CMK (cell line): ENCODE measurements at places on chromosomes 12 and 14.

DNA sequence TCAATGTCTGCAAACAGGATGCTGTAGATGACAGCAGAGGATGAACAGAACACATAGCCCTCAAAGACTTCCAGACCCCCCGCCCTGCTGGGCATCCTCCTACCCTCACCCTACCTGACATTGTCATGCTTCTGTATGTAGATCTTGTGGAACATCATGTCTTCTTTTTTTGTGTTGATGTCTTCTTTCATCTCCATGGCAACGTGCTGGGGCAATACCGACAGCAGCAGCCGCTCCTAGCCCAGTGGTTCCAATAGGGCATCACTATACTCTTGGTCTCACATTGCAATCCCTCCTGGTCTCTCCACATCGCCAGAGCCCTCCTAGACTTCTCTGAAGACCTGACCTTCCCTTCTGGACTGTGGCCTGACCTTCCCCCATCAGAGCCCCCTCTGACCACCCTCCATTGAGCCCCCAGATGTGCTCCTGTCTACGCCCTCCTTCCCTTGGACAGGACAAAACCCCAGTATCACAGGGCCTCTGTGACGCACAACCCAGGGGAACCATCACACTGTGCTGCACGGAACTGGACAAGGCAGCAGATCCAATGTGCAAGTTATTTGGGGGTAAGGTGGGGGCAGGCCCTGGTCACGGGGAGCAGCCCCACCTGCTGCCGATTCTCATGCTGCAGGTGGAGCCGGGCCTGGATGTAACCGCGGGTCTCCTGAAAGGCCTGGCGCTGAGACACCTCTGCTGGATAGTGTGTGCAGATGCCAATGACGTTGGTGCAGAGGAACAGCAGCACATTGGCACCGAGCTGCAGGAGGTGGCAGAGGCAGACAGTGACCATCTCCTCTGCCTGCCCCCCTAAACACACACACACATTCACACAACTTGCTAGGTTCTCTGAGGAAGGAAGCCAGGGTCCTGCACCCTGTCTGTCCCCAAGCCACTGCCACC is 11.1 kb downstream of the ADCY6 start:
- no peak for DNase-seq

GRCh38 chr14:93348292-93348691 is 1.3 kb downstream of the COX8C start:
- no peak for DNase-seq

DNA sequence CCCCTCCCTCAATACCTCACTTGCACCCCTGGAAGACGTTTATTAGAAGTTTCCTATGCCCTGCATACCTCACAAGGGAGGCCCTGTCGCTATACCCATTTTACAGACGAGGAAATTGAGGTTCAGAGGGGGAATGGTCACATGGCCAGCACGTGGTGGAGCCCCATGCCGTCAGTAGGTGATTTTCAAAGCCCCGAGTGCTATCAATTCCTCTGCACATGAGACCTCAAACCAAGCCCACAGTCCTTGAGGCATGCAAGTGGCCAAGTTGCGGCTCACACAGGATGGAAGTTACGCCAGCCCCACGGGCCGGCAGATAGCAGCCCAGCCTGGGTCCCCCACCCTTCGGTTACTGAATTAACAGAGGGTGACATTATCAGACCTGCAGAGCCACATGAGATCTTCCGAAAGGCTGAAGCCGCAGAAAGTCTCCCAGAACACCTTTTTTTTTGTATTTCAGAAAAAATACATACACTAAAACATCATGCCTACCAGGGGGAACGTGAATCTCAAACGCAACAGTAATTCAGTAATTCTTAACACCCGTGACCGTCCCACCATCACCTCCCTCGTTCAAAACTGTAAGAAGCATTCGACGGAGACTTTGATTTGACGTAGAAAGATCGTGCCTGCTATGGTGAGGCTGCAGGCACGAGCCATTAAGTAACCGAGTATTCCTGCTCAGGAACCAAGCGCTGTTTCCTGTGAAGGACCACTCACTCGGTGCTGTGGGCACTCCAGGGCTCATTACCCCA is 129.0 kb downstream of the RFLNA start:
- no peak for DNase-seq

GRCh38 chr12:121452340-121452984 is 52.5 kb downstream of the RNF34 start:
- no peak for DNase-seq

- DNase-seq, result no peak
These were observed 23.9 kb downstream of the NCKAP1L start for GRCh38 chr12:54521293-54522060.

- DNase-seq, result no peak
These were observed 38.3 kb downstream of the PTHLH start for GRCh38 chr12:27934276-27934675.

GRCh38 chr14:104554608-104555429 is 24.7 kb upstream of the C14orf180 start:
- no peak for DNase-seq

DNA sequence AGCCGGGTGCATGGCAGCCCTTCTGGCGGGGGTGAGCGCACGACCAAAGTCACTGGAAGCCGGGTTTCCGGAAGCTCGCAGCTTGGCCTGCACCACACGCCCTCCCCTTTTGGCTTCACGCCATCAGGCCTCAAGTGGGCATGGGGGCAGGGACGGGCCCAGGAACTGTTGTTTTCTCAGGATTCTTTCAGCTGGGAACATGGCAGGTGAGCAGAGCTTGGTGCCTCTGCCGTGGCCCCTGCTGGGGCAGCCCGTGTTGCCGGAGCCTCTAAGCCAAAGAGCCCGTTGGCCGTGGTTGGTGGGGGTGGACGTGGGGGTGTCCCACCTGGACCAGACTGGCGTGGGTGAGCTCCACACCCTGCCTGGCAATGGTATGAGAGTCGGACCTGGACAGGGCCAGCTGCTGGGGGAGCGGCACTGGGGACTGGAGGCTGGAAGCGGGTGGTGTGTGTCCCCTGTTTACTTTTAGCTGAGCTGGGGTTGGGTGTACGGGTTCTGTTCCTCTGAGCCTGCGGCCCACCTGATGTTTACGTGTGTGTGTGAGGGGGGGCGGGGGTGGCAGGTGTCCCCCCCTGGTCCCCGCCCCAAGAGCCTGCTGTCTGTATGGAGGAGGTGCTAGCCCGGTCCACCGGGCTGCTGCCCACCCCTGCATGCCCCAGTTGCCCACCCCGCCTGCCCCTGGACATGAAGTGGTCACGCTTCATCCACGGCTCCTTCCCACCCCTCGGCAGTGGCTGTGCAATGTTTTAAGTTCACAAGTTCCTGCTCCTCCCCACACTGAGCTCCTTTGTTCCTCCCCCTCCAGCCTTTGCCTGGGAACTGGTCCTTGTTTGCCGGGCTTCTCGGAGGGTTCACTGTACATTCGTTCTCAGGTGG is 28.7 kb upstream of the PLD4 start:
- no peak for DNase-seq

DNA sequence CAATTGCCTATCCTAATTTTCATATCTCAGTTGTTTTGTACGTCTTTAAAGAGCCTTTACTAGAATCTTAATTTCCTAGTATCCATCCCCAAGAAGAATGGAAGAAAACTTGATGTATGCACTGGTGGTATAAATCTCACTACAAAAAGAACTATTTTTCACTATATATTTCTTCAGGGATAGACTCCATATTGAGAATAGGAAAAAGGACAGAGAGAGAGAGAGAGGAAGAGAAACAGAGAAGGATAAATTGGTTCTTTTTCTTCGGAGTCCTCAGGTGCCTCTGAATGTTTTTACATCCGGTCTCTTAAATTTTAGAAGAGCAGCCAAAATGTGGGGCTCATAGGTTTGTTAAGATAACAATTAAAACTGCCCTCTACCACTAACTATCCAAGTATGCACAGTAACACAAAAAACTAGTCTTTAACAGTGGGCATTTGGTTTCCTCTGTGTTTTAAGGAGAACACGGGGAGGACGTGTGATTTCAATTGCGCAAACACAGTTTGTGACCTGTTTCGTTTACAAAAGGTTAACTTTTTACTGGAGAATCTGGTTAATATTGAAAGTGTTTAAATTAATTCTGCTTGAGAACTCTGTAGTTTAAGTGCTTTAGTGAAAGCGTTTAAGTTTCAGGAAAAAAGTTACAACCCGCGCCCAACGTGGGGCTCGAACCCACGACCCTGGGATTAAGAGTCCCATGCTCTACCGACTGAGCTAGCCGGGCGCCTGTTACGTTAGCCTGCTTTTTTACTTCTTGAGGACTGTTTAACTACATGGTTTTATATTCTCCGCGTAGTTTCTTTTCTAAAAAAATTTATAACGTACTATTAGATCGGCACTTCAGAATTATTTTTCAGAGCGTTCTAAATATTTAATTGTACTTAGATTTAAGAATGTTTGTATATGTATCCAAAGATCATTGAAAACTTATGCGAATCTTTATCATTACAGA is 5.1 kb upstream of the PSMA3 start:
- peak; percentile 37 for DNase-seq

DNA sequence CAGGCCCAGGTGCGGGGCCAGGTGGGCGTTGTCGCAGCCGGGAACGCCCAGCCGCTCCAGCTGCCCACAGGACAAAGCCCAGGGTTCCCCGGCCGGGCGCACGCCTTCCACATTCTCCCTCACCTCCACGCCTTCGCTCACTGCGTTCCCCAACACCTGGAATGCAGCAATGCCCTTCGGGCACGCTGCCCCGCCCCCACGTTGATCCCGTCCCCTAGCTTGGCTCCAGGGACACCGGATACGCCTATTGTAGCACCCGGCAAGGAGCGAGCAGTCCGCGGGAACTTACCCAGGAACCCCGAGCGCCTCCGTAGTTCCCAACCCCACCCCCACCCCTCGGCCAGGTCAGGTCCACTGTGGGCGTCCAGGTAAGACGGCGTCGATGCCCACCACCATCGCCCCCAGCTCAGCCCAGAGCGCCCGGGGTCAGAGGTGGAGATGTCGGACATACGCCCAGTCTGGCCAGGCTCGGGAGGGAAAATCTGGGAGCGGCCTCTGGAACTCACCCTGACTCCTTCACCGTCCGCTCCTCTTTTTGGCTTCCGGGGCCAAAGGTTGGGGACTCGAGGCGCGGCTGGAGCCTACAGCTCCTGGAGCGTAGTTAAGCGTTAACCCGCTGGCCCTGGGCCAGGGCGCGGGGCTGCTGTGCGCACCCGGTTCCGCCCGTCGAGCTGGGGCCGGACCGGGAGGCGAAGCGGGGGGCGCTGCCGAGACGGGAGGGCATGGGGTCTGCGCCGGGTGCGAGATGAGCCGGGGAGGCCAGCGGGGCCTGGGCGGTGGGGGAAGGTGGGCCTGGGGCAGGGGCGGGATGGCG is 594 bp upstream of the CEP170B start:
- DNase-seq, result no peak

DNA sequence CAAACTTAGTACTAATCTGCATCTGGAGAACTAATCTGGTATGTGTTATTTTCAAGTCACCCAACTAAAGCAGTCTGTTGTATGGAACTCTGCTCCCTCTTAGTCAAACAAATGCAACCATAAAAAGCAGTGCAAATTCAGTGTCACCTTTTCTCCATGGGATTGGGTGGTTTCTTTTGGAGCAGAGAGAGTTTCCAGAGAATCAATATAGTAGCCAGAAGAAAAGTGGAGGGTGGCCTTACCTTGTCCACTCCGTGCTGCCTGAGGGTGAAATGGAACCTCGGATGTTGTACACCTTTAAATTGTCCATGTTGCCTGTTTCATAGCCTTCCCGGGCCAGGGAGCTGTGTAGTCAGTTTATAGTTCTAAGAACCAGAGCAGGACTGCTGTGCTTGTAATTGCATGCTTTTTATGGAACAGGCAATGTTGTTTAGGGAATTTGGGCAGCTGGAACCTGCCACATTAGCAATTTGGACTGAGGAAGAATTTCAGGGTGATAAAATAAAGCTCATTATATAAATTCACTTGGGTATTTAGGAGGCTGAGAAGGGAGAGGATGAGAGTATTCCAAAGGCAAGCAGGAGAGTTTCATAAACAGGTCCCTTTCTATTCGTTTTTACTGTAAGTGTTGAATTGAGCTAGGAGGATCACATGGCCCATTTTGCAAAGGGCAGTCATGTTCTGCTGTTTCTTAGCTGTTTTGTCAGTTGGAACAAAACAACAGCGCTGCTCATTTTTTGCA is 60.5 kb downstream of the CRADD start:
- DNase-seq, result no peak

GRCh38 chr12:57734591-57734990 is 4.0 kb downstream of the AGAP2 start:
- no peak for DNase-seq

- no peak for DNase-seq
These were observed 61.4 kb upstream of the DBX2 start for GRCh38 chr12:45112306-45112705.

GRCh38 chr14:70921669-70922068 is 14.4 kb downstream of the PCNX1 start:
- DNase-seq, result no peak

- no peak for DNase-seq
These were observed 96.3 kb downstream of the GALC start for GRCh38 chr14:87896393-87897380.

DNA sequence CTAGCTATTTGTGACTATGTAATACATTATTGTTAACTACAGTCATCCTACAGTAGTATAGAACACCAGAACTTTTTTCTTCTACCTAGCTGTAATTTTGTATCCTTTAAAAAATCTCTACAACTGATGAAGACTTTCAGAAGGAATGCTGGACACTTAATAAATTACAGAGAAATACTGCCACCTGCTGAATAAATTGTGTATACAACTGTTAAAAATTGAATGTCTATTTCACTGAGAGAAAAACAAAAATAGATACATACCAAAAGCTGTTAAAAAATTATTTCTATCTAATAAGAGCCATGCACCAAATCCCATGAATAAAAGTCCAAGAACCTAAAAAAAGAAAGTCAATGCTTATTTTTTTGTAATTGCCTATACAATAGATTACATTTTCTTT is 6.6 kb downstream of the TSPAN19 start:
- no peak for DNase-seq

DNA sequence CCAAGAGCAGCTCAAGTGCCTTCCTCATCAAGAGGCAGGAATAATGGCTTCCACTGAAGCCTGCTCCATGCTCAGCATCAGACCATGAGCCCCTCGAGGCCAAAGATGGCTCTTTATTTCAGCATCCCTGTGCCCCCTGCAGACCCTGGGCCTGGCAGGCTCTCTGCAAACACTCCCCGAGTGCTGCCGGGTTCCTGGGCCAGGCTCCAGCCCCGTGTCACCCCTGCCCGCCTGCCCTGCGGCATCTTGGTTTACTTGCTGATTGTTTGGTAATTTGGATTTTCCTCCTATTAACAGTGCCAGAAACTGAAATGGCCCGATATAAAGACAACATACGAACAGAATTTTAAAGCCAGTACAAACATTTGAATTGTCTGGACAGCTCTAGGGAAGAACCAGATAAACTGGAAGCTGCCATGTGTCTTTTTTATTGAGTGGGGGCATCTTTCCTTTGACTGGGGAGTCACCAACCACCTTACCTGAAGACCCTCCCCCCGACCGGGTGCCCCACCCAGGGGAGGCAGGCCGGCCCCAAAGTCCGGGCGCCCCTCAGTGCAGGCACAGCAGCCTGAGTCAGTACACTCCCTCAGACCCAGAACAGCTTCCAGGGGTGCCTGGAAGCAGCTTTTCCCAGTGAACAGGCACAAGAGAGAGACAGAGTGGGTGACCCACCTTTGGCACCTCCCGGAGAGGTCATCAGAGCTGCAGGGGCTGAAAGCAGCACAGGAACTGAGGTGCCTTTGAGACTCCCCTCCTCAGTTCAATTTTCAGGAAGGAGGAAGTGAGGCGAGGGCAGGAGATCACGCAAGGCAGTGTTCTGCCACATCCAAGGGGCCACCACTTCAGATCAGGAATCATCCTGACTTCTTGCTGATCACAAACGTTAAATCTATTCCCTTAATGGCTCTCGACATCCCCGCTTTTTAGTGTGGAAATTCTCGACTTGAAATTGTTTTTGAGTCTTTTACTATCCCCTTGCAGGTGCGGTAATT is 30.6 kb downstream of the ITPK1 start:
- no peak for DNase-seq
